ENCODE measurements at places on chromosomes 11 and 22.

DNA sequence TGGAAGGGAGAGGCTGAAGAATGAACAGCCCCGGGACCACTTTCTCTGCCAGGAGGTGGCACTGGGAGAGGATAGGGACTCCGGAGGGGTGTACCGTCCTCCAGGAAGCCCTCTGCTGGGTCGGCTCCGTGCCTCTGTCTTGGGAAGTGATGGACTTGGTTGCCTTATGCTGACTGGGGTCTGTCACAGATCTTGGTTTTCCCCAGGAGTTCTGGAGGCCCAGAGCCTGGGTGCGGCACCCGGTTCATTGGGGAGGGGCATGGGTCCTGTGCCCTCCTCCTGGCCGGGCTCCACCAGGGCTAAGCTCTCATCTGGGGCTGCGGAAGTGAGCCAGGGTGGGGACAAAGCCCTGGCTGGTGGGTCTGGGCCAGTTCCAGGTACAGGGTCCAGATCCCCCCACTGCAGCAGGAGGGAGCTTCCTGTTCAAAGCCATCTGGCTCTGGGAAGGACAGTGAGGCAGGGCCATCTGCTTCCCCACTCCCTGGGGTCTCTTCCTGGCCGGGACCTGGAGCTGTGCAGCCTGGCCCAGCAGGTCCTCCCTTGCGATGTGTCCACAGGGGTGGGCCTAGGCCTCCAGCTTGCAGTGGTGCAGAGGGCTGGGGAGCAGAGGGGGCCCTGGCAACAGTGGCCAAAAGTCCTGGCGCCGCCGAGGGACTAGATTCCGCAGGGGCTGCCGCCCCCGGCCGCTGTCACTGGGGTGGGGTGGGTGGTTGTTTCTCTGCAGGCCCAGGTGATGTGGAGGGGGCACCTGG lies 1.1 kb upstream of the AP2A2 start:
- no peak for DNase-seq

DNA sequence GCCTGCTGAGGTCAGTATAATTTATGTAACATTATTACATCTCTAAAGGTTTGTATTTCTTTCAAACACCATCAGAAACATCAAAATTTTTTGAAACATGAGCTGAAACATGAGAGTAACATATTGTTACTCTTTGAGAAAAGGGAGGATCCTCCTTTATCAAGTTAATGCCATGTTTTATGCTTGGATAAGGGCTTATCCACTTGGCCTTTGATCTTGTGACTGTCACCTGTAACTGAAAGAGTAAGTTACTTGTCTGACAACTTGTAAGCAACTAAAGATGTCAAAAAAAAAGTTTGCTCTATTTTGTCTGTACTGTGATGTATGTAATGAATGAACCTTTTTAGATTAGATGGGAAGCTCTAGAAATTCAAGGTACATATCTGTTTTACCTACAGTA lies 59.6 kb downstream of the FAR1 start:
- no peak for DNase-seq

DNA sequence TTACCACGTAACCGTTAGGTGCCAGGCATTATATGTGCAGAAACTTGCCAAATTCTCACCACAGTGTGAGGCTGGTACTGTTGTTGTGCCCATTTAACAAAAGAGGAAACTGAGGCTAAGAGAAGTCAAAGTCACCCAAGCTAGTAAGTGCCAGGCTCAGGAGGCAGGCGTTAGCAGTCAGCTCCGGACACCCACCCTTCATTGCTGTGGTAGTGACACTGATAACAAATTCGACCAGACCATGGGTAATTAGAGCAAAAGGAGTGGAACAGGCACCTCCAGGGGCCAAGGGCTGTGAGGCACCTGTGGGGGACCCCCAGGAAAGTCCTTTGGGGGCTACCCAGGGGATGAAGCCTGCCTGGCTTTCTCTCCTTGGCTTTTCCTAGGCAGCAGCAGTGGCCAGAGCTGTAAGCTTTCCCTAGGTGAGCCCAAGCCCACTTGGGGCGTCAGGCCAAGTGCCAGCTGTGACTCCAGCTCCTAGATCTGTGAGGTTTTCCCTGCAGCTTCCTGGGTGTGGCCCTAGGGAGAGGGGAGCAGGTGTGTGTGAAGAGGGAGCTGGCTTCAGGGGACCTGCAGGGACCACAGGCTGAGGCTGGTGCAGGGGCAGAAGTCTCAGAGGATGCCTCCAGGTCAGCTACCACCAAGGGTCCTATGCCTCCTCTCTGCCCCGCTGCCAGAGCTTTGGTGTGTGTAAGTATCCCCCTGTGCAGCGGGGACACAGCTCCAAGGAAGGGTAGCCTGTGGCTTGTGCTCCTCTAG lies 19.7 kb upstream of the ALX4 start:
- no peak for DNase-seq

DNA sequence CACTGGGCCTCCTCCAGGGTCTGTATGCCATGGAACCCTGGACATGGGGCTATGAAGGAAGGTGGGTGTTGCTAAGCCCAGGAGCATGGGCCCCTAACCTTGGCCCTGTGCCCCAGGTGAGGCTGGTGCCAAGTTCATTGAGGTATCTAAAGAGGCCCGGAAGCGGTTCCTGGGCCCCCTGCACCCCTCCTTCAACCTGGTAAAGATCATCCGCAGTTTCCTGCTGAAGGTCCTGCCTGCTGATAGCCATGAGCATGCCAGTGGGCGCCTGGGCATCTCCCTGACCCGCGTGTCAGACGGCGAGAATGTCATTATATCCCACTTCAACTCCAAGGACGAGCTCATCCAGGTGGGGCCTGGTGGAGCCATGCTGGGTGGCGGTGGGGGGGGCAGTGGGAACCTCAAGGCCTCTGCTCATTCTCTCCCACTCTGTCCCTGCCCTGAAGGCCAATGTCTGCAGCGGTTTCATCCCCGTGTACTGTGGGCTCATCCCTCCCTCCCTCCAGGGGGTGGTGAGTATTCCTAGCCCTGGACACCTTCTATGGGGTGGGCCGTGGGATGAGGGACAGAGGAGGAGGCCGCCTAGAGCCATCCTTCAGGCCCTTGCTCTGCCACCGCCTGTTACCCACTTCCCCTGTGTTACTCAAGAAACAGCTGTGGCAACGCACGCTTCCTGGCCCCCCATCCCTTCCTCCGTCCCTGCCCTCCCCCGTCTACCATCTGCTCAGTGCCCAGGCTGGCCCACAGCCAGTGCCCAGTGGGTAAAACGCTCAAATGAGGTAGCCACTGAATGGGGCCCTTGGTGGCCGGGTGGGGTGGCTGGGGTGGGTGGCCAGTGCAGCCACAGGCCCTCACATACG lies 3.0 kb downstream of the PNPLA2 start:
- no peak for DNase-seq

GRCh38 chr22:37230673-37231405 lies 13.2 kb downstream of the RAC2 start:
- no peak for DNase-seq

DNA sequence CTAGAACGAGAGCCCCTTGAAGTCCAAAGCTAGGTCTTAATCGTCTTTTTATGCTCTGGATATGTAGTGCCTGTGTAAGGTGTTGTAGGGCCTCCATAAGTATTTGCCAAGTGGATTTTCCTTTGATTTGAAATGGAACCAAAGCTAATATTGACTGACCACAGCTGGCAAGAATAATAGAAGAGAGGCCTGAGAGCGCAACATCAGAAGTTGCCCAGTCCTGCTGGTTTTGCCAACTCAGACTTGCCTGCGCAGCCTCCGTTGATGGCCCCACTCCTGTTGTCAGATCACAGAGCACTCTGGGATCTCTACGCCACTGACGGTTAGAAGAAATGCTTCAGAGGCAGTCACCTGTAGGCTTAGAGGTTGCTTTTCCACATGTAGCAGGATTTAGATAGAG lies 251.2 kb downstream of the TENM4 start:
- no peak for DNase-seq

DNA sequence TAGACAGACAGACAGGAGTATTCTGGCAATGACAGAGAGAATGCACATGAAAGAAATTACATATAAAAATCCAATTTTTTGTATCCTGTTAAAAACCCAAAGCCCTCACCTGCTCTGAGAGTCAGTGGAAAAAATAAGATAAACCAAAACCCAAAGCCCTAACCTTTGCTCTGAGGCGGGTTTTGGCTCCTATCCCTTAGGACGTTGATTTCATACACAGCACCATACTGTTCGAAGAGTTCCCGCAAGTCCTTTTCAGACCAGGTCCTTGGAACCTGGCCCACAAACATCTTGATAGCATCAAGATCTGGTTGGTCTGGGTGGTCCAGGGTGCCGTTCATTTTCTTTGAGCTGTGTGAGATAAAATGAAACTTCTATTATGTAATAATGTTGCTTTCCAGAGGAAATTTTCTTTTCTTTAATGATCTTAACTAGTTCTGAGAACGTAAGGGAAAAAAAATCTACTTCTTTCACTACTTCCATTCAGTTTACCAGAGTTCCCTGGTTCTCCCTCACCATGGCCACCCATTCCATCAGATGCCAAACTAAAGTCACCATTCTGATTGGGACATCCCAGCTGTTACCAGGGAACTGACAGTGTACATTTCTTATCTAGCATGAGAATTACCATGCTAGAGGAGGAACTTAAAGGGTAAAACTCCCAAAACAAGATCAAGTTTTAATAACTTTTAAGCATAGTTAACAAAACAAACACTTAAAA lies 39.9 kb upstream of the RAPSN start:
- DNase-seq, result no peak

GRCh38 chr11:94791216-94791889 lies 23.2 kb downstream of the AMOTL1 start:
- no peak for DNase-seq

GRCh38 chr11:27718863-27719545 lies 18.7 kb upstream of the BDNF start:
- DNase-seq, result no peak

DNA sequence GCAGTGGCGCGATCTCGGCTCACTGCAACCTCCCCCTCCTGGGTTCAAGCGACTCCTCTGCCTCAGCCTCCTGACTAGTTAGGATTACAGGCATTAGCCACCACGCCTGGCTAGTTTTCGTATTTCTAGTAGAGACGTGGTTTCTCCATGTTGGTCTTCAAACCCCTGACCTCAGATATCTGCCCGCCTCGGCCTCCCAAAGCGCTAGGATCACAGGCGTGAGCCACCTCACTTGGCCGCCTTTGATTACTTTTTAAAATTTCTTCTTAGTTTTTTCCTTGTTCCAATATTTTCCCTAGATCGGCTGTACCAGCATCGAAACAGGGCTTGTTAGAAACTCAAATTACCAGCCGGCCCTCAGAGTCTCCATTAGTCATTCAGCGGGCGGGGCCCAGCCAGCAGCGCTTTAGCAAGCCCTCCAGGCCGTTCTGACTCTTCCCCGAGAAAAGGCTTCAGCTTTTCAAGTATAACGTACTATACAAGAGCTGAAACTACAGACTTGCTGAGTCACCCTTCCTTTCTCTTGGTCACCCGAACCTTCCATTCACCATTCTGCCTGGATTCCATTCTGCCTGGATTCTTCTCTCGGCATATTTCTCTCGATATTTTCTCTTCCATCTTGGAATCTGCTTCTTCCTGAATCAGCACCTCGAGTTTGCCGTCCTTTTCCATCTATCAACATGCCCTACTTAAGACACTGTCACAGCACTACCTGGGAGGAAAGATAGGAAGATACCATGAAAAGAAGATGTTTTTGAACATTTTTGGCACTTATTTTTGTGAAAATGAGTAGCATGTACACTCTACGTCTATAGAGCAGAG lies 6.7 kb upstream of the CAPRIN1 start:
- DNase-seq, result no peak

- no peak for DNase-seq
These were observed 22.6 kb downstream of the DAGLA start for GRCh38 chr11:61702701-61703312.

DNA sequence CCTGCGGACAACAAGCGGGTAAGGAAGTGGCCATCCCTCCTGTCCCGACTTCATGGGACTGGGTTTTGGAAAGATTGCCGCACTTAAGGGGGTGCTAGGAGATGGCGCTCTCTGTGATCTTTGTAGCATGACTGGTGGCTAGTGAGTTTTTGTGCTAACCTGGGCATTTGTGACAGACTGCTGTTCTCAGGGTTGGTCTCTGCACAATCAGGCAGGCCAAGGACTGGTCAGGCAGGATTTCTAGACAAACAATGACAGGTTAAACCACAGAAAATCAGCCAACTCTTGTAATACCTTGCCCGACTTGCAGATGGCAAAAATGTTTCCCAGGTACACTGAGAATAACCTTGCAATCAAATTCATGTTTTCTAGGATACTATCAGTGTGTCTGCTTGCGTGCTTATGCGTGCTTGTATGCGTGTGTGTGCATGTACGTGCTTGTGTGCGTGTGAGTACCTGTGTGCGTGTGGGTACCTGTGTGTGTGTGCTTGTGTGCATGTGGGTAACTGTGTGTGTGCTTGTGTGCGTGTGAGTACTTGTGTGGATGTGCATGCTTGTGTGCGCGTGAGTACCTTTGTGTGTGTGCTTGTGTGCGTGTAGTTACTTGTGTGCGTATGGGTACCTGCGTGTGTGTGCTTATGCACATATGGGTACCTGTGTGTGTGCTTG lies 25.6 kb upstream of the SORL1-AS1 start:
- no peak for DNase-seq

DNA sequence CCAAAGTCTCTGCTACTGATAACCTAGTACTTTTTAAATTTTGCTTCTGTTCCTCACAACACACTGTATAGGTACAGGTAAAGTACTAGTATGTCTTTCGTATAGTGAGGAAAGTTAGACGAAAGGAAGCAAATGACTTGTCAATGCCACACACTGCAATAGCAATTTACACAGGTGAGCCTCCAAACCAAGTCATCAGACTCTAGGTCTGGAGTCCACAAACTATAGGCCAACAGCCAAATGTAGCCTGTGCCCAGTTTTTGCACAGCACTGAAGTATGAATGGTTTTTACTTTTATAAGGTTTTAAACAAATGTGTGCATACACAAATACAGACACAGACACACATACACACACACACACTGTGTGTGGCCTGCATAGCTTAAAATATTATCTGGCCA lies 28.1 kb downstream of the ALG8 start:
- no peak for DNase-seq

- DNase-seq, result no peak
These were observed 108.2 kb downstream of the WNT7B start for GRCh38 chr22:45868571-45869339.

GRCh38 chr22:42769574-42770447 lies 49.1 kb upstream of the A4GALT start:
- DNase-seq, result no peak

GRCh38 chr11:65593518-65594414 lies 1.8 kb downstream of the KCNK7 start:
- no peak for DNase-seq

DNA sequence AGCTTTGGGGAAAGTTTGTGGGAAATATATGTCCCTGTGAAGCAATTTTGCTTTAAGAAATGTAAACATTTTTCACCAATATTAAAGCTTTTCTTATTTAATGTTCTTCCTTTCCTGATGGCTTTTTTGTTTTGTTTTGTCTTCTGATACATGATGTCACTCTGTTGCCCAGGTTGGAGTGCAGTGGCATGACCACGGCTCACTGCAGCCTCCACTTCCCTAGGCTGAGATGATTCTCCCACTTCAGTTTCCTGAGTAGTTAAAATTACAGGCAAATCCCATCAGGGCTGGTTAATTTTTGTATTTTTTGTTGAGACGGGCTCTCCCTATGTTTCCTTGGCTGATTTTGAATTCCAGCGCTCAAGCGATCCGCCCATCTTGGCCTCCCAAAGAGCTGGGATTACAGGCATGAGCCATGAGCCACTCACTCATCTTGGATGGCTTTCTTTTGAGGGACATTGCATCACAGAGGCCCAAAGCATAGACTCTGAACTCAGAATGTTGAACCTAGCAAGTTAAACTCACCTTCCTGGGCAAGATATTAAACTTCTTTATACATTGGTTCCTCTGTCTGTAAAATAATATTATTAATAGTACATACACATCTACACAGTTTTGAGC lies 651 bp upstream of the CARD16 start:
- DNase-seq, result no peak

All from NCI-H2107 (cell line).